ENCODE measurements at places on chromosomes 13 and 19.

- DNase-seq = no peak
Observed at GRCh38 chr13:30696278-30697176, 38.8 kb upstream of the ALOX5AP start.

DNA sequence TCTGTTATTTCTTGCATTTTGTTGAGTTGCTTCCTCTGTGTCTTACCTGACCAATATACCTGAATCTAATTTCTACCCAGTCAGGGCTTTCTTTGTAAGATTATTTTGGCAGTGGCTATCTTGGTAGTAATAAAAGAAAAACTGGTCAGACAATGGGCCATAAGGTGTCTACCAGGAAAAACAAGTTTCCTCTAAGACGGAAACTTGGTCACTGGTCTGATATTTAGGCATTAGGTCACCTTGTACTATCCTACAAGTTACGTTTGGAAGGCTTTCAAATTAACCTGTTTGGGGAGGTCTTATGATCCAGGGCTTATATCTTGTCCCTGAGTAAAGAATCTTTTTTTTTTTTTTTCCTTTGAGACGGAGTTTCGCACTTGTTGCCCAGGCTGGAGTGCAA is 9.2 kb downstream of the ZNF823 start:
- DNase-seq = no peak

DNA sequence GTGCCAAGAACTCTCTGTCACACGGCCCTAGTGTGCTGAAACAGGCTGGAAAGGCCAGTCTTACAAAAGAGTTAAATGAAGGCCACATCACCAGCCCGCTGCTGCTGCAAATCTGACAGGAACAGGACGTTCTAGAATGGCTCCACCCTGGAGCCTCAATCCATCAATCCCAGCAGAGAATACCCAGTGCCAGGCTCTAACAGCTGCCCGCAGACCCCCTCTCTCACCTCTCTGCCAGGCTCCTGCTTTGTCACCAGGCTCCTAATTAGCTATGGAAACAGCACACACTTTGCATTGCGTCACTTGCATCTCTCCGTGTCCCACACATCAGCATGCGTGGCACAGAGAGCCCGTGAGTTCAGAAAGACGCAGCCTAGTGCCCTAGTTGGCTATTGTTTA is 314.1 kb downstream of the FOXO1 start:
- no peak for DNase-seq

DNA sequence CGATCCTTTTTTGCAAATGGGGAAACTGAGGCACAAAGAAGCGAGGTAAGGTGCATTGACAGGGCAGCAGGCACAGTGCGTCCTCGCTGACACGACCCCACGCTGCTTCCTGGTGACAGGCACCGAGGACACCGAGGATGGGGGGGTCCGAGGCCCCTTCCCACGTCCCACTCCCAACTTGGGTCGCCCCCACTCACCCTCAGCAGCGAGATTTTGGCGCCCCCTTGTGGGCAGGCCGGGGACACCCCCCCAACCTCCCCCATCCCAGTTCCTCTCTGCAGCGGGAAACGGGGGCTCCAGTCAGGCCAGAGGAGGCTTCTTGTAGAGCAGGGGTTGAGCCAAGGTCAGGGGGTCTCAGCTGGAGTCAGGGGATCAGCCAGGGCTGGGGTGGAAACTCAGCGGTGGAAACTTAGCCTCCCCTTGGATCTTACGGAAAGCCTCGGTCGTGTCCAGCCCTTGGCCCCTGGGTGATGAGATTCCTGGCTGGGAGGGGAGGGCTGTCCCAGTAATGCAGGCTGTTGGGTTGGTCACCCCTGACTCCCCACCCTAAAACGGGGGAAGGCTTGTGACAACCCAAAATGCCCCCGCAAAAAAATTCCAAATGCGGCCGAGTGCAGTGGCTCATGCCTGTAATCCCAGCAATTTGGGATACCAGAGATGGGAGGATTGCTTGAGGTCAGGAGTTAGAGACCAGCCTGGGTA is 8.2 kb downstream of the SMIM24 start:
- DNase-seq = no peak

DNA sequence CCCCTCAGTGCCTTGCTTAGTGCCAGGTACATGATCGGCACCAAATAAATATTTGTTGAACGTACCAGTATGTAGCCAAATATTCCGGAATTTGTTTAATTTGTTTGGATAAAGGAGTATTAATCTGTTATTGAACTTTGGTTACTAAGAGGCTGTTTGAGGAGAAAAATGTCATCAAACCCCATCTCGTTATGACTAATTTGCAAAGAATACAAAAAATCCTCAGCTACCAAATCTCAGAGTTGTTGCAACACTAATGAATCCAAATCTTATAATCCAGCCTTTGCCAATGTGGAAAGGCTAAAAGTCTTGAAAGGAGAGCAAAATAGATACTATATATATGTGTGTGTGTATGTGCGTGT is 79.5 kb downstream of the KLF5 start:
- DNase-seq = no peak

GRCh38 chr13:50650592-50651504 is 192.6 kb downstream of the DLEU7 start:
- no peak for DNase-seq

DNA sequence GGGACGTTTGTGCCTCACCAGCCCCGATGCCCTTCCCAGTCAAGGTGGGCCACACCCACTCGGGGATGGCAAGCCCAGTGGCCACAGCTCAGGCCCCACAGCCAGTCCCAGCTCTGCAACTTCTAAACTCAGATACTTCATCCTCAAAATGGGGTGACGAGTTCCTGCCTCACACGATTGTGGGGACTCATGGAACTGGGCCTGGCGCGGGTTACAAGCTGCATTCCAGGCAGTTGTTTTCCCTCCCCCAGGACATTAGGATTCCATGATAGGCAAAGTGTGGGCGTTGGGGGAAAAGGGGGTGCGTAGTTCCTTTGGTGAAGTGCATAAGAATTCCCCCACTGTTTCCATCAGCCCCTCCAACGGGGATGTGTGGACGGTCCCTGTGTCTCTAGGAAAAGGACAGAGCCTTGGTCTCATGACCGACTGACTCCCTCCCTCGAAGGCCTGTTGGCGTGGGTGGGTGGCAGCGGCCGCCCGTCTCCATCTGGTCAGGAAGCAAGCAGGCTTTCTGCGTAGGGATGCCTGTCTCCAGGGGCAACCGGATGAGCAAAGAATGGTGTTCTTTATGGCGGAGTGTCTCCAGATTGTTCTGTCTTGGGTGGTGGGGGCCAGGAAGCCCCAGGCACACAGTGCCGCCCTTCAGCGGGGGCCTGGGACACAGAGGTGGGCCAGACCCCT is 21.1 kb upstream of the NPAS1 start:
- no peak for DNase-seq

- no peak for DNase-seq
Observed at GRCh38 chr19:54271106-54271505, 9.8 kb downstream of the LILRB2 start.

- DNase-seq = no peak
Observed at GRCh38 chr13:85298387-85298924, 500.8 kb downstream of the SLITRK6 start.

DNA sequence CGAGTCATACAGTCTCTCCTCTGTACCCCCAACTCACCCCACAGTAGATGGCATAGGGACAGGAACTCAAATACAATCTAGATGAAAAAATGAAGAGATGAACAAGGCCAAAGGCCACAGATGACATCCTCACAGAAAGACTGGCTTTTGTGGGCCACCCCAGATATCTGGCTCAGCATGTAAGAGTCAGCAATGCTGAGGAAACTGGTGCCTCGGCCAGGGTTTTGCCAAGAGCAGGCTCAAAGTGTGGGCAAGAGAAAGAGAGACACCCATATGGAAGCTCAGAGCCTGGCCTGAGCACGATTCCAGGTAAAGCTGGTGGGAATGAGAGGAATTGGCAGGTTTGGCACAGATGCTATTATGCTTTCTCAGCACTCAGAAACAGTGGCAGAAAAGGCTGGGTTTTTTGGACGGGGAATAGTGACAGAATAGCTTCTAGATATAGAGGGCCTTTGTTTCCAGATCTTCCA is 460.6 kb downstream of the FOXO1 start:
- DNase-seq = no peak

DNA sequence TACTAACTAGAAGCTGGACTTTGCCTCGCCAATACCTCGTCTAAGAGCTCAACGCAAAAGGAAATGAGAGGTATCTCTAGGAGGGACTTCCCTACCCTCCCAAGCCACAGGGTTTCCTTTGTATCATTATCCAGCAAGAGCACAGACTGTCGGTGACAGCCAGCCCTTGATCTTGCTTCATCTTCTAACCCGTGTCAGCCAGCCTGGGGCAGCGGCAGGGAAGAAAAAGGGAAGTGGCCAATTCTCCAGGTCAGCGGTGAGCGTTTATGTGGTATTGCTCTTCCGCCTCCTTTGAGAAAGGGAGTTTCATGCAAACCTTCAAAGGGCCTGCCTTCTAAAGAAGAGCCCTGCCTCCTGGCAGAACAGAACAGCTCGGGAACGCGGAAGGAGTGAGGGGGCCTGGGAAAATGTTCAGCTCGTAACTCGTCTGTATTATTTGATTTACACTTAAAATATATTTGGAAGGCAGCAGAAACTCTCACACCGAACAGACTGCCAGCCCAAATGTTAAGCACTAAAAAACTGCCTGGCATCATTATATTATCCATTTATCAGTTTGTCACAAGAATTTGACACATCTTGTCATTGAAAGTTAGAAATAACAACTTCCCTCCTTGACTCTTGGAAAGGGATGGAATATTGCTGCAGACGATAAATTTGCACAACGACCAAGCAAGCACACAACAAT is 41.8 kb downstream of the EFNB2 start:
- no peak for DNase-seq

GRCh38 chr13:106369858-106370257 is 165.6 kb downstream of the EFNB2 start:
- no peak for DNase-seq

DNA sequence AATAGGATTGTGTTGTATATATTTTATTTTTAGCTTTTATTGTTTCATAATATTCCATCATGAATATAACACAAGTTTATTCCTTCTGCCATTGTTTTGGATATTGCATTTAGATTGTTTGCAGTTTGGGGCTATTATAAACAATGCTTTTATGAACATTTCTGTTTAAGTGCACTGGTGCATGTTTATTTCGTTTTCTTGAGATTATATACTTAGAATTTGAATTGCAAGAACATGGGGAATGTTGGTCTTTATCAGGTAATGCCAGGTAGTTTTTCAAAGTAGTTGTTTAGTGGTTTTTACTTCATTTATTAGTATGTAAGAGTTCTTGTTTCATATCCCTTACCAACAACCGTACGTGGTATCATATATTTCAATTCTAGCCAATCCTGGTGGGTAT is 4.3 kb downstream of the LSM14A start:
- no peak for DNase-seq

- DNase-seq = no peak
Observed at GRCh38 chr13:48574041-48574796, 41.3 kb upstream of the RCBTB2 start.

GRCh38 chr13:111626371-111627305 is 306.2 kb downstream of the TEX29 start:
- DNase-seq = no peak

- DNase-seq = no peak
Observed at GRCh38 chr13:31866099-31866498, 126.8 kb downstream of the RXFP2 start.

DNA sequence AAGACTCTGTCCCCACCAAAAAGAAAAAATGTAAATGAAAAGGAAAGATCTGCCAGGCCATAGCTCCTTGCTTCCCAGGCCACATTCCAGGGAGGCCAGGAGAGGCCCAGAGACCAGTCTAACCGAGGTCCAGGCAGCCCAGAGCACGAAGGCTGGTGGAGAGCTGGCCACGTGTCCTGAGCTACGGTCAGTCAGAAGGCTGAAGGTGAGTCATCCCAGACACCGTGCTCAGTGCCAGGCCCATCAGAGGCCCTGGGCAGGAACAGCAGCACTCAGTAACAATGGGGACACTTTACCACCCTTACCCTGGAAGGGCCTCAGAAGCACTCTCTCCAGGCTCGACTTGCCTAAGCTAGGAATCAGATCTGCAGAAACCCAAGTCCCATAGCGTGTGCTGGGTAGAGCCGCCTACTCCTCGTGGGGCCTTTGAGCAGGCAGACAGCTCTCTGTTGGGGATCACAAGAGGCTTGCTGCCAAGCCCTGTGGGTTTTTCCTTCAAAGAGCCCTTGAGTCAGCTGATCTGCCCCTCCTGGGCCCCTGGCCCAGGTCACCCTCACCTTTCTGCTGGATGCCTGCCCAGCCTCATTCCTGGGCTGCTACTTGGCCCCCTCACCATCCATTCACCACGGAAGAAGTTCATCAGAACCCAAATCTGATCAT is 11.6 kb upstream of the DNMT1 start:
- no peak for DNase-seq

DNA sequence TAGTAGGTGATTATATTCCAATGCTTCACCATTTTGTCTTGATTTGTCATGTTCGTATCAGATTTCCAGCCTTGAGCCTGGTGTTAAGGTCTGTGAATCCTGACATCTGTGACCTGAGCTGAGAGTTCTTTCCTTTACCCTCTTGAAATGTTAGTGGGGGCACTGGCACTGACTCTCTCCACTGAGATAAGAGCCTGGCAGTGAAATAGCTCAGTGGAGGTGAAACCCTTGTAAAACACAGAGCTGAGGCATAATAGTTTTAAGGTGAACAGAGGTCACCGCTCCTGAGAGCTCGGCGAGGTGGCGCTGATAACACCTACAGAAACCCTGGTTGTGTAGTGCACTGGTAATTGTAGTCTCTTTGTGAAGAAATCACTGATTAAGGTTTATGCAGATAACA is 748.2 kb downstream of the DIAPH3 start:
- no peak for DNase-seq

DNA sequence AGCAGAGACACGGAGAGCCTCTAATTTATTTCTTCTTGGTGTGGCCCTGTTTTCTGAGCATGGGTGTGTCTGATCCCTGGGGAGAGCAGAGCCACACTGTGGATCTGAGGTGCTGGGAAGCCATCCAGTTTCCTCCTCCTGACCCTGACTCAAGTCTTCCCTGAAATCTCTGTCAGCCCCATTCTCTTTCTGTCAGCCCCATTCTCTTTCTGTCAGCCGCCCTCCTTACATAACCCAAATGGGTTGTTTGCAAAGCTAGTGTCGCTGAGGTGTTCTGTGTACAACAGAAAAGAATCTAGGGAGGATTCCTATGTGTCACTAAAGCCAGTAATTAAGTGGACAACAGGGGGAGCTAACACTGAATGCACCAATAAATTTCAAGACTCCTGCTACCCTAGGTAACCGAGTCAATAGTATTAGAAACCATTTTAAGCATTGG is 50.2 kb downstream of the LRCH1 start:
- DNase-seq = no peak

DNA sequence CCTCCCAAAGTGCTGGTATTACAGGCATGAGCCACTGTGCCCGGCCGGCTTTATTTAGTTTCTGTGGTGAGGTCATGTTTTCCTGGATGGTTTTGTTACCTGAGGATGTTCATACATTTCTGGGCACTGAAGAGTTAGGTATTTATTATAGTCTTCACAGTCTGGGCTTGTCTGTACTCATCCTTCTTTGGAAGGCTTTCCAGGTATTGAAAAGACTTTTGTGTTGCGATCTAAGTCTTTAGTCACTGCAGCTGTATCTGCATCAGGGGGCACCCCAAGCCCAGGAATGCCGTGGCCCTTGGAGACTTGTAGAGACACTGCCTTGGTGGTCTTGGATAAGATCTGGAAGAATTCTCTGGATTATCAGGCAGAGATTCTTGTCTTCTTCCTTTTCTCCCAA is 12.8 kb downstream of the BLOC1S3 start:
- no peak for DNase-seq

GRCh38 chr13:28471421-28471820 is 23.5 kb downstream of the FLT1 start:
- no peak for DNase-seq

- DNase-seq = peak; percentile 32
Observed at GRCh38 chr19:42153672-42154433, 21.6 kb upstream of the POU2F2 start.

Measured in SHP77 (cell line).